ENCODE measurements at places on chromosomes 3 and 15.

GRCh38 chr3:37173806-37174205, 576 bp downstream of the LRRFIP2 start:
- DNase-seq = no peak

GRCh38 chr15:32709295-32710033, 8.3 kb upstream of the GREM1 start:
- DNase-seq = no peak

DNA sequence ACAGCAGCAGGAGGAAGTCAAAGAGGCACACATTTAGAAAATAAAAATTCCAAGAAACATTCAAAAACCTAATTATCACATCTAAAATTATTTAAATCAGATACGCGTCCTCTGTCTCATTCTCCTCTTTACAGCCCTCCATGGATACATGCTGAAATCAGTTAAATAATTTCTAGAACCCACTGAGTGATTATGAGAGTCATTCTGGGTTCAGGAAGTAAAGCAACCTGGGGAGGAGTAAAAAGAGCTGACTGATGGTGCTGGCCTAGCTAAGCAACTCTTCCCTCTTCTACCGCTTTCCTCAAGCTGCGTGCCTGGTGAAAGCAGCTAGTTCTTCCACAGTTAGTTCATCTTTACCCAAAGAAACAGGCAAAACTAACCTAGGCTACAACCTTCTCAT, 48.7 kb downstream of the RAF1 start:
- DNase-seq = peak; percentile 42

DNA sequence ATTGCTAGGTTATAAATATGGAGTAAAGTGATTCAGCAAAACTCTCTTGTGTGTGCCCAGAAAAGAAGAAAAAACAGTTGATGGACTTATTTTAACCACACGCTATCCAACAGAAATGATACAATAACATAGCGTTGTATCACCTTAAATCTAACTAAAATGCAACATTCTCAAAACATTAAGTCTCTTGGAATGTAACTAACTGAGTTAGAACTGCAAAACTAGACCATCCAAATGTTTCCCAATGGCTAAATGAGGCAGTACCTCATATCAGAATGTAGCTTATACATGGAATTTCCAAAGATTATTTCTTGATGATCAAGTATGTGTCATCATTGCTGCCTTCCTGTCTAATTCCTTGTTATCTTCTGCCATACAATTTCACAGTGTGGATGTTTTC, 187.9 kb downstream of the CNTN3 start:
- DNase-seq = no peak

- no peak for DNase-seq
These were observed 109.7 kb downstream of the TCF12 start for GRCh38 chr15:57028176-57028575.

- DNase-seq = no peak
These were observed 28.2 kb downstream of the CCR9 start for GRCh38 chr3:45914362-45915058.

DNA sequence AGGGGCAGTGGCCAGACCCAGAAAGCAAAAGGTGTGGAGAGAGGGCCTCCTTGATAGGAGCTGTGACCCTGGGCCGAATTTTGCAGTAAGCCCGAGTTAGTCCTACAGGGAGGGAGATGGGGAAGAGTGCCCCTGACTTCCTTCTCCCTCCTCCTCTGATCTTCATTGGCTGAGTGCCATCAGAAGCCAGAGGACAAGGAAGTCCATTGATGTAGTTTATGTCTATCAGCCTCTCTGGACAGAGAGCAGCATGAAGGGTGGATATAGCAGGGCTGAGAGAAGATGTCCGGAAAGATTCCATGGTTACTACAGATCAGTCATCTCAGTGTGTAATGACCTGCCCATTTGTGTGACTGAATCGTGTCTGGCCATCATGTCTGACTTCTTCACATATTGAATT, 102.5 kb upstream of the FAM3D start:
- no peak for DNase-seq

DNA sequence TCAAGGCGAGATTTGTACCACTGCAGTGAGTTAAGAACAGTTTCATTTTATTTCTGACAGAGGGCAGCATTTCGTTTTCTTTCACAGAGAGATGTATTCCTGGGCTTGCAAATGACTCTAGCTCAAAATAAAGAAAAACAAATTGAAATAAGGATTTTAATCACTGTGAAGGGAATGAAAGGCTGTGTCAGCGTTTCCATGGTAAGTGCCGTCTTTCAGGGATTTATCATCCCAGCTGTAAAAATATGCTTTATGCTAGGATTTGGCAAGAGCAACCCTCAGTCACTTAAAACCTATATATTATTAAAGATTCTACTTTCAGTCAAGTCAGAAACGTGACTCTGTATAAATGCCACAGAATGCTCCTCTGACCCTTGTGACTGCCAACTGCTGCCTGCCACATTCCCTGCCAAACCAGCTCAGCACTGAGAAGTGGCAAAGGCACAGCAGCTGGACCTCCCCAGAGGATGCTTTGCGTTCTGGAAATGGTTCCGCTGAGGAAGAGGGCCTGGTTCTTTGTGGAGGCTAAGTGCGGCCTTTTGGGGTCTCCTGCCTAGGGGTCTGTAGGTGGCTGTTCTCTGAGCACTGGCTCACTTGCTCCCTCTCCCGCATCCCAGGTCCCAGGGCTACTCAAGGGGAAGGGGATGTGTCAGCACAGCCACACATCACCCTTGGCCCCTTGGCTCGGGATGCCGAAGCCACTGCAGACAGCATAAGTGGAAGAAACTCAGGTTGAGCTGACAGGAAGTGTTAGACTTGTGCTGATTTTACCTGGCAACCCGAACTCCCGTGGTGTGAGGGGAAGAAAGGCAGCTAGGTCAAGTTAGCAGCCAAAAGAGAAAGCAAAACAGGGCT, 56.6 kb upstream of the POMGNT2 start:
- DNase-seq = peak; percentile 27

DNA sequence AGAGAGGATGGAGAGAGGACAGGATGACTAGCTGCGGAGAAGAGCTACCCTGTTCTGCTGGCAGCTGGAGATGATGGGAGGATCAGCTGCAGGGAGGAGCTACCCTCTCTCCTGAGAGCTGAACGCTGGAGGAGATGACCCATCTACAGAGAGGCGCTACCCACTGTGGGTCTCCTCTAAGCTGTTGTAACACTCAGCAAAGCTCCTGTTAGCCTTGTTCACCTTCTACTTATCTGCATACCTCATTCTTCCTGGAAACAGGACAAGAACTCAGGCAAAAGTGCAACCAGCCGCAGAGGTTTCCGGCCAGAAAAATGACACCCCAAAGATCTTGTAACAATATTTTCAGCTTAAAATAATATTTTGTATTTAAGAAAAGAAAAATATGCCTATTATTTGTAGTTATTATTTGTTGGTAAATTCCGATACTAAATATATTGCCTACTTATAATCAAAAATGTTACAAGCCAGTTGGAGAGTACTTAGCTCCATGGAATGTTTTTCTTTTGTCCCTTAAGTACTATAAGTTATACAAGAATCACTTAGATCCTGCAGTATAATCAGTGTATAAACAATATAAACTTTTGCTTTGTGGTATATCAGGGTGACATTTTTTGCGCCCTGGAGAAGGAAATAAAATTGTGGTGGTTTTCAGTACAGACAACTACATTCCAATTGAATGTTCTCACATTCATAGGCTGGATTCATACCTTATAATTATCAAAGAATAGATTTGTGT, 1188.0 kb upstream of the CADM2 start:
- DNase-seq = no peak

- DNase-seq = no peak
These were observed 64.1 kb downstream of the AAGAB start for GRCh38 chr15:67190326-67190725.

- no peak for DNase-seq
These were observed 199.7 kb upstream of the NECTIN3 start for GRCh38 chr3:110871869-110872268.
